ENCODE measurements at places on chromosomes 1 and 21.

DNA sequence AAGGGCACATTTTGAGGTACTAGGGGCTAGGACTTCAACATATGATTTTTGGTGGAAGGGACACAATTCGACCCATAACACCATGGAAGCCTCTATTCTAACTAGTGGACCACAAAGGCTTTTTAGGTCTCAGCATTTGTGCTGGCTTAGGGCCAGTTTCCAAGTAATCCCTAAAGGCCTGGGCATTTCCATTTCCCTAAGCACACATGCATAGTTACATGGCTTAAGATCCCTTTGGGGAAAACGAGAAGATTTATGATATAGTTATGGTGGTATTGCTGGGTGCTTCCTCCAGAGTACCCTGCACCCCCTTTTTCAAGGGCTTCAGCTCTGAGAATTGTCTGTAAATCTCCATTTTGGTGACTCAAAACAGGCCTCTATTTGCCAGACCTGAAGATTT is 28.2 kb upstream of the TMEM54 start:
- no peak for DNase-seq

DNA sequence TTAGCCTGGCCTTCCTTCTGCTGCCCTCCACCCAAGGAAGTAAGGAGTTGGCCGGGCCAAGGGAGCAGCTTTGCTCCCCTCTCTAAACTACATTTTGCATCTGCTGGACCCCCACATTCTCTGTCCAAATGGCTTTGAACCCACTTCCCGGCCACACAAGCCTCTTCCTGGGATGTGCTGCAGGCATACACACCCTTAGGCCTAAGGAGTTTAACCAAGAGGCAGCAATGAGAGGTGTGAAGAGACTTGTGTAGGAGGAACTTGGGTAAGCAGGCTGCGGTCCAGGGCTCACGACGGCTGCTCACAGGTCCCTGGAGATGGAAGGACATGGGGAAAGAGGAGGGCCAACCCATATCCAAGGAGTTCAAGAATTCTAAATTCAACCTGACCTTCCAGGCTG is 196.7 kb upstream of the SGIP1 start:
- DNase-seq = no peak

DNA sequence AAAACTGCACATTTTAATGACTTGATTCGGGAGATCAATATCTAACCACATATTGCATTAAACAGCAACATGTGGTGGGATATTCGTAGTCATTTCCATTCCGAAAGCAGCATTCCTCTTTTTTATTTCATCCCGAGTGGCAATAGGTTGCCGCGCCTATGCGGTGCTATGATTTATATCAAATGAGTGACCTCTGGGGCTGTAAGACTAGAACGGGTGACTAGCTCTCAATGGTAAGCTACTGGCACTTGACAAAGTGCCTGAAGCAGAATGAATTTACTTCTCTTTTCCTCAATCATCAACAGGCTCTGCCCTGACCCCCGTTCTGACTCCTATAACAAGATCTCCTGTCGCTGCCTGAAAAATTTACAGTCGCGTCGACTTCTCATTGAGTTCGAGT is 162.3 kb downstream of the ZNF281 start:
- DNase-seq = no peak

DNA sequence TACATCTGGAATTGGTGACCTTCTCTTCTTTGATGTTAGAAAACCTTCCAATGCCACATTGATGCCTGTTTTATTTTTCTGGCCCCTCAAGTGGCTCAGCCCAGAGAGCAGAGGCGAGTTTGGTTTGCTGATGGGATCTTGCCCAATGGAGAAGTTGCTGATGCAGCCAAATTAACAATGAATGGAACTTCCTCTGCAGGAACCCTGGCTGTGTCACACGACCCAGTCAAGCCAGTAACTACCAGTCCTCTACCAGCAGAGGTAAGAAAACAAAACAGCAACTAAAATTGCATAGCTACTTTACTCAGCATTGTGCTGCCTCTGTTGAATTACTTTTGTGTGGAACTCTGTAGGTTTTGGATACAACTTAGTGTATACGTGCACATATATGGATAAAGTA is 97.6 kb downstream of the CC2D1B start:
- DNase-seq = no peak

DNA sequence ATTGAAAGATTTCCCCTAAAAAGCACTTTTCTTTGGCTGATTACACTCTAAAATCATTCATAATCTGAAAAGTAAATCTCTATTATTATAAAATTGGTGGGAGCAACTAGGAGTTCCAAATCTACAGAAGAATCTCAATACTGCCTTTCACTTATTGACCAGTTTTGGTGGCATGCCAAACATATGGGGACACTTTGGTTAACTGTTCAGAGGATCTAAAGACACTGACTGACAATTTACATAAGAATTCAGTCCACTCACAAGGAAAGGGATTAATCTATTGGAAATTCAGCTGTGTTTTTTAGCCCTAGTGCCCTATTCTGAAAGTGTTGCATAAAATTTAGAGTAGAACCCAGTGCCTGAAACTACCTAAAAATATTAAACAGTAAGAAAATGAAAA is 113.6 kb downstream of the LRRC40 start:
- DNase-seq = no peak

DNA sequence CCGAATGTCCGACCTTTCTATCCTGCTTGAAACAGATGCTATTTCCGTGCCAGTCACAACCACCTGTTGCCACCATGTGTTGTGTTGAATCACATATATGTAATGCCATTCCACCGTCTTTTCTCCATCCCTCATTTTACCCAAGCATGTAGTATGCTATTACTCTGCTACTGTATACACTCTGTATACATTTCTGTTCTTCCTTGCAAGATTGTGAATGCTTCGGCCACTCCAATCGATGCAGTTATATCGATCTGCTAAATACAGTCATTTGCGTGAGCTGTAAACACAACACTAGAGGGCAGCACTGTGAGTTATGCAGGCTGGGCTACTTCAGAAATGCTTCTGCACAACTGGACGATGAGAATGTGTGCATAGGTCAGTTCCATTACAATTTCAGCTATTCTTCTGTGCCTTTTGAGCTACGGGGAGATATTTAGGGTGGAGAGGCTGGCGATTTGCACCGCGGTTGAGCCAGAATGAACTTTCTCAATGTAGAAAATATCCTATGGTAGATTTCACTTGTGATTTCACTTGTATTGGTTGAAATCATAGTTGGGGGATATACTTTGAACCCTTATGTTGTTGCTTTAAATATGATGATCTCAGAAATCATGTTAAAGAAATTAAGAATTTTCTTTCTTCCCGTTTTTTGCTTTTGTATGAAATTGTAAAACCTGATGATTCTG is 289.8 kb downstream of the NTNG1 start:
- no peak for DNase-seq

DNA sequence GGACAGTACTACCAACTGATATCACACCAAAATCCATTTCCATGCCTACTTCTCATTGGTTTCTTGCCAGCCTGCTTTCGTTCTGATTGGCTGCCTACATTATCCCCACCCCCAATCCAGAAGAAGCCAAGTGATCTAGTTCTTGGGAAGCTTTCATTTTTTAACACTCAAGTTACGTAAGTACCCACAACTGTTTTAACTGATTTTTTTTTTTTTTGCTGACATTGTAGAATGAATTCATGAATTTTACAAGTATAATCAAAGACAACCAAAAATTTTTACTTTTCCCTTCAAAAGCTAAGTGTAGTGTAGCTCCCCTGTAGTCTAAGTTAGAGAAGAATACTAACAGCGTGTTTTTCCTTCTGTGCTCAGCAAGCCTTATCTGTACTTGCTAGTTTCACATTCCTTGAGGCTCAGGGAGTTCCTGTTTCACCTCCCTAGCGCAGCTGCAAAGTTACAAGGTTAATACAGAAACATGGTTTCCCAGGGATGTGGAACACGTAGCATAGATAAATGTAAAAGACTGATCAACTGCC is at the start of gene SLC9C2:
Gene SLC9C2, minus strand, starts transcription at position 17 of the 536 bp plus-strand sequence. CDS start 1,296 bp downstream, outside the sequence.
- no peak for DNase-seq

All from T-cell (primary cell).